Activated CD8-positive, alpha-beta memory T cell treated with anti-CD3 and anti-CD28 coated beads, Interleukin-2, amount 10 ng/mL, durations not matched to agents 7 days and 5 days (primary cell): ENCODE measurements at places on chromosomes 16 and 17. TPM values are rescaled to one million over a fixed set of nuclear protein-coding genes. Genes with fewer than 3 reads are reported as not detected.

Gene KRT32
- not detected for total RNA-seq

Gene GPT2
- total RNA-seq: 21.4 TPM

Gene UNC119
- 59.0 TPM for total RNA-seq

Gene TUFM
- total RNA-seq: 199 TPM

Gene NPIPB6
- total RNA-seq: 2.0 TPM

Gene CTRB2
- not detected for total RNA-seq

DNA sequence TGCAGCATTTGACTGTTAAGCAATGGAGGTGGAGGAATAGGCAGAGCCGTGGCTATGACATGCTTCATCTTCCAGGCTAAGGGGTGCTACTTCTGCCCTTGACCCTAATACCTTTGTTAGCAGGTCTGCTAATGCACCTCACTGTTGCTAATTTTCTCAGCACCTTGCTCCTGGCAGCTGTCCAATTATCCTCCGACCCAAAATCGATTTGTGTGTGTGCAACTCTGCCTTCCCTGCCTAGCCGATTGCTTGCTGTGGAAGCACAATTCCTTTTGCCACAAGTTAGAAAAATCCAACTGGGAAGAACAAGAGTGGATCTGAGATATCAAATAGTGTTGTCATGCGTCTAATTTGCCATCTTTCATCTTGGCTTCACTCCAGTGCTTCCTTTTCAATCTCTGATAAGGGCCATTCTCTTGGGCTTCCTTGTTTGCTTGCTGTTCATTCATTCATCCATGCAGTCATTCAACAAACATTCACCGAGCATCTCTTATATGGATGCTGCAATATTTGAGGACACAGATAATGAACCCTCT is 422.8 kb downstream of the RBFOX1 start:
- no peak for DNase-seq

GRCh38 chr17:44773140-44773539 is 14.4 kb downstream of the ADAM11 start:
- DNase-seq: no peak

DNA sequence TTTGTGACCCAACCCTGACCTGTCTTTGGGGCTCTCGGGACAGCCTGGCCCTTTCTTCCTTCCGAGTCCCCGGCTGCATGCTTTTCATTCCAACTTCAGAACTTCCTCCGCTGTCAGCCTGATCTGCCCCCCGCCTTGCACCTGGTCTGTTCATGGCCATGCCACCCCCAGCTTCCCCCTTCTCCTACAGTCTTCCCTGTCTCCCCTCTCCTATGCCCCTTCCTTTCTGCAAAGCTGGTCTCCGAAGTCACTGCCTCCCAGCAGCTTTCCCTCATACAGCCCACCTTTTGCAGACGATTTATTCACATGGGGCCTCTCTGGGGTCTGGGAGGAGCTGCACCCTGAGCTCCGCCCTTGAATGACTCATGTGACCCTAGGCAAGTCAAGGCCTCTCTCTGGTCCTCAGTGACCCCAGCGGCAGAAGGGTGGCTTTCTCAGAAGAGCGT is 47.1 kb upstream of the SDK2 start:
- no peak for DNase-seq

GRCh38 chr16:12323007-12323758 is 346.6 kb downstream of the SNX29 start:
- peak; percentile 69 for DNase-seq

- DNase-seq: no peak
Measured at GRCh38 chr17:72567774-72568173, 447.0 kb downstream of the SOX9 start.

GRCh38 chr17:61555127-61555566 is 35.9 kb downstream of the NACA2 start:
- DNase-seq: no peak

GRCh38 chr17:76432004-76432403 is 20.9 kb downstream of the UBE2O start:
- no peak for DNase-seq

GRCh38 chr17:49995055-49995738 is at the start of gene DLX3:
Gene DLX3, minus strand, starts transcription at chr17:49995224. Its CDS starts 226 bp downstream, at chr17:49994998.
- no peak for DNase-seq

GRCh38 chr16:72884573-72884972 is 163.4 kb downstream of the ZFHX3 start:
- DNase-seq: no peak

DNA sequence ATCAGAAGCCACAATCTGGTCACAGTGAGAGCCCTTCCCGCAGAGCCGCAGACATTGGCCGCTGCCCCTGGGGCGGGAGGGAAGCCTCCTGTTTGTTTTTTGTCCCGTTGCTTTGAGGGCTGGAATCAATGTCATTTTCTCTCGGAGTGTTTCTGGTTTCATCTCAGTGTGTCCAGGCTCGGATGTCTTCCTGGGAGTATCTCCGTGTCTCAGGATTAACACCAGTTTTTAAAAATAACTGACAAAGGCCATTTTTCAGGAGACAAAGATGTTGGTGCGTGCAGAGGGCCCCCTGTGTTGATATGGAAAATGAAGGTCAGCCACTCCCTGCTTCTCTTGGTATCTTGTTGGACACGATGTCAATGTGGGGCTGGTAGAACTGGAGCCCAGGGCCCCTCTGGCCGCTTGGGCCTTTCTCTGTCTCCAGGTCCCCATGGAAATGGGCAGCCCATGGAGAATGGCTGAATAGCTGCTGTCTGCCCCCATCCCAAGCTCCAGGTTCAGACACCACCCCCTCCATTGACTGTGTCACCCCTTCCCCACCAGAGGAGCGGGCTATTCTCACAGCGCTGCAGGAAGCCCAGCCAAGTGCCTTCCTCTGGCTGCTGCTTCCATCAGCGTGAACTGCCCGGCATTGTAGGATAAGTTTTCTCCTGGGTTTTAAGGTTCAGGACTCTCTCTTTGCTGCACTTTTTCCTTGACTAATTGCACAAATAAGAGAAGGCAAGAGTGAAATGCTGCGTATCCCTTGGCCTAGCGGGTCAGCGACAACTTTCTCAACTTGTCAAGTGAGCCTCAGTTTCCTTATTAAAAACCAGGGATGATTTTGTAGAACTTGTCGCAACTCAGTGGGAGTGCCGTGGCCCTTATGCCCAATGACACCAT is 72.2 kb upstream of the METTL9 start:
- DNase-seq: peak; percentile 37

DNA sequence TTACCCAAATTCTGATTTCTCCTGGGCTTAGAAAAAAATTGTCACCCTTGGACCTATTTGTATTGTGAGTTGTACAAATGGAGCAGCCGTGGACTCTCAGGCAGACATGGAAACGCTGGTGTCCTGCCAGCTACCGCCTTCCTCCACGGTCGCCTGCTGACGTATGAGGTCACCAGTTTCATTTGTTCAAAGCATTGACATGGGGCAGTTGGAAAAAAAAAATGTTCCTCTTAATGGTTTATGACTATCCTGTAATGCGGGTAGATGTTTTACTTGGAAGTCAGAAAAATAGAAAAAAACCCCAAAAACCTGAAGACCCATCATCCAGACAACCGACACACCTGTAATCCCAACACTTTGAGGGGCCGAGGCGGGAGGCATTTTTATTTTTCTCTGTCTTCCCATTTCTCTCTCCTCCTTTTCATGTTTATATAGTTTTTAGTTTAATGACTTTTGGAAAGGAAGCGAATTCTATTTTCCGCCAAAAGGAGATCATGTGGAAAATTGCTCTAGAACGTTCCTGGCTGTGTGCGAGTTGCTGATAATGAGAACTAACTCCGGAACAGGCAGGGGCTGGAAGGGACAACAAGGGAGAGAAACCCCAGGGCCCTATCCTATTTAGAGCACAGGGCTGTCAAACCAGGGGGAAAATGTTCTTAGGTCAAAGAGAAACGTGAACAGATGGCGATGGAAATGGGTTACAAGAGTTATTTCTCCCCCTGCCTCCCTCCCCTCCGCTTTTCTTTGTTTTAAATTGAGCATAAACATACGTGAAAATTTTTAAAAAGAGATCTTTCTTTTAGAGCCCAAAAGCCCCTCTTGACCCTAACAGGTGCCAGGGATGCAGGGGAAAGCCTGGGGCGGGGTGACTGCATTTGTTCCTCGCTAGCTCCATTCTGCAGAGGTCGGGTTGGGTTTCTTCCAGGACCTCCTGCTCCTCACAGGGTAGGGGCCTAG is 13.7 kb downstream of the DNAH17 start:
- DNase-seq: no peak

- no peak for DNase-seq
Measured at GRCh38 chr17:44820631-44821212, 9.4 kb downstream of the GJC1 start.
